ENCODE measurements at places on chromosomes 11 and 22. TPM values are rescaled to one million over a fixed set of nuclear protein-coding genes. Genes with fewer than 3 reads are reported as not detected.

DNA sequence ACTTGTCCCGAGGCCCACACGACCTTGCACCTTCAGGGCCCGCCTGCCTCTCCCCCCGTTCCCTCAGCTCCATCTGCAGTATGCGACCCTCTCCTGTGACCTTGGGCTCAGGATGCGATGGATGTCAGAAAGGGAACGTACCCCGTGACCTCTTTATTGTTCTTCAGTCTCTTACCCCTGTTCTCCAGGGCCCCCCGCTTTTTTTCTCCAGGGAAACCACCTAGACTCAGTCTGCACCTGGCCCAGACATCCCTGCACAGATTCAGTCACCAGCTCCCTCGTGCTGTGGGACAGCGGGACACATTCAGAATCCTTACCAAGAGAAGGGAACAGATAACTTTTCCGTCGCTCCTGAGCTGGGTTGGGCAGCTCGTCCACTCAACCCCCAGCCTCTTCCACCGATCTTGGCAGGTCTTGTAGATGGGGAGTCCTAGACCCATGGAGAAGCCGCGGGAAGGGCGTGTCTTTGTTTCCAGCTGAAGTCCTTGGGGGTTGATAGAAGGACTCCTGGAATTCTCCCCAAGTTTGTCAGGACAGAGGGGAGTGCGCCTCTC is 1.4 kb upstream of the PHOX2A start:
- H3K27me3 ChIP-seq, result peaks cover 40% of the 10 kb centered on the region
- H3K36me3 ChIP-seq, result peaks cover 8% of the 10 kb centered on the region
- H3K4me1 ChIP-seq, result peaks cover 16% of the 10 kb centered on the region
- no peak overlapping the region for H3K4me3 ChIP-seq
- H3K27ac ChIP-seq, result no peak overlapping the region

DNA sequence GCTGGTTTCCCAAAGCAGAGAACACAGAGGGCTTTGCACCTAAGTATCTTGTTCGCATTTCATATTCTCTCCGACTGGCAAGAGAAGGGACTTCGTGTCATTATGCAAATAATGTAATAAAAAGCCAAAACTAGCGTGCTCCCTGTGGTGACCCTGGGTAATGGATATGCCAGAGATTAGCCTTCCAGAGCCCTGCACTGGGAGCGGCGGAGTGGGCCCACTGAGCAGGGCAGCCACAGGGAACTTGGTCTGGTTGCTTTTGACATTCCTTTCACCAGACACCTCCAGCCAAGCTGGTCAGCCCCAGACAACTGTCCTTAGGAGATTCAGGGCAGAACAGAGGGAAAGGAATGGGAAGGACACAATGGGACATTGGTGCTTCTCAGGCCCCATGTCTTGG is 56.1 kb downstream of the FLI1 start:
- H3K27ac ChIP-seq, result no peak overlapping the region
- H3K36me3 ChIP-seq, result peaks cover 57% of the 10 kb centered on the region
- no peak overlapping the region for H3K4me3 ChIP-seq
- DNase-seq, result no peak
- H3K27me3 ChIP-seq, result no peaks in the 10 kb centered on the region

- DNase-seq, result no peak
- H3K27me3 ChIP-seq, result no peaks in the 10 kb centered on the region
- no peak overlapping the region for H3K4me3 ChIP-seq
- H3K27ac ChIP-seq, result no peak overlapping the region
These were observed 13.8 kb downstream of the ADAMTS15 start for GRCh38 chr11:130462101-130462885.

DNA sequence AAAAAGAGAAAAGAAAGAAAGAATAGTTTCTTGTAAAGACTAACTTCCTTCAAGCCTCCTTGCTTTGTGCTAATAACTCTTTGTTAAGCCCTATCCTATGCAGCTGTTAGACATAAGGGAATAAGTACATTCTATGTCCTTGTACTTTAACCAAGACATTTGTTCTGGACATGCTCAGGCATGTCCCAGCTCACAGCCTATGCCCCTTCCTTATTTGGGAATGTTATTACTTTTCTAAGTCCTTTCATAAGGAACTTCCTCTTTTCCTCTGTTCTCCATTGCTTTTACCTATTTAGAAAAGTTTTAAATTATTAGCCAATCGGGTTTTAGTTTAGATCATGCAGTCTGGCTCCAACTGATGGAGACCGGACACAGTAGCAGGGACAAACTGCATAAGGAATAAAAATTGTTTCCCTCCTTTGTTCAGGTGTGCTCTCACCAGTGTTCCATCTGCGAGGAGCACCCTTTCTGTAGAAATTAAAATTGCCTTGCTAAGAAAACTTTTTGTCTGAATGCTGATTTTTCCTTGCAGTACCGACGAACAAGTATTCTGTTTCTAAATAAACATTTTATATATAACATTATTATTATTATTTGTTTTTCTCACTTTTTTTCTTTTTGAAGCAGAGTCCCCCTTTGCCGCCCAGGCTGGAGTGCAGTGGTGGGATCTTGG is 21.6 kb upstream of the SPINDOC start:
- no peak overlapping the region for H3K27ac ChIP-seq
- no peak overlapping the region for H3K4me3 ChIP-seq
- peaks cover 3% of the 10 kb centered on the region for H3K4me1 ChIP-seq
- DNase-seq, result no peak

- no peaks in the 10 kb centered on the region for H3K4me1 ChIP-seq
- DNase-seq, result no peak
- no peak overlapping the region for H3K27ac ChIP-seq
- no peaks in the 10 kb centered on the region for H3K27me3 ChIP-seq
These were observed 362.7 kb upstream of the DDI1 start for GRCh38 chr11:103673773-103674172.

DNA sequence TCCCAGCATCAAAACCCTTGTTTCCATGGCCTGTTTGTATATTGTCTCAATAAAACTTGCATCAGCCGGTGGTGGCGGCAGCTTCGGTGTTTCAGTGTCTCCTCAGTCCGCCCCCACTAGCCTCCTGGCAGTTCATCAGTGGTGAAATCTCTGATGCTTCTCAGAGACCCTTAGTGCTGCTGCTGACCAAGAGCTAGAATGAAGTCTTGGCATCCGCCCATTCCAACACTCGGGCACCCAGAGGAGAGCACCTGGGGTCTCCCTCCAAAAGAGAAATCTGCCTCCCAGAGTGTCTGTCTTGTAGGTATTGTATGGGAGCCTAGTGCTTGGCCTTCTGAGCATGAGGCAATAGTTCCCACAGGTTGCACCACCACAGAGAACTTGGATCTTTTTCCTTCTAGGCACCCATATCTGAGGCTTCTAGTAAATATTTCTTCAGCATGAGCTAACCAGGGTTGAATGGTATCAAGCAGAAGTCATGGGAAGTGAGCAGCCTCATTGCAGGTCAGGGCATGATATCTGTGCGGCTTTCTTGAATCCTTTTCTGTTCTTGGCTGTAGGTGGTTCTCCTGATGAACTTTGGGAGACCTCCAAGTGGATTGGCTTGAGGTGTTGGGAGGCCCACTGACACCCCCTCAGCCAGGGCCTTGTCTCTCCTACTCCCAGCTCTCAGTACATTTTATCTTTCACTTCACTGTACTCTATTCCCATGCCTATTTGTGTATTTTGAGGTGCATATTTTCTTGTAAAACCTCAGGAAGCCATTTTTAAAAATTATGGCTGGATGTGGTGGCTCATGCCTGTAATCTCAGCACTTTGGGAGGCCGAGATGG is 13.2 kb upstream of the AIFM3 start:
- H3K4me3 ChIP-seq, result no peak overlapping the region
- peak overlapping the region; percentile 57 for H3K27ac ChIP-seq
- DNase-seq, result no peak
- H3K36me3 ChIP-seq, result peaks cover 37% of the 10 kb centered on the region

DNA sequence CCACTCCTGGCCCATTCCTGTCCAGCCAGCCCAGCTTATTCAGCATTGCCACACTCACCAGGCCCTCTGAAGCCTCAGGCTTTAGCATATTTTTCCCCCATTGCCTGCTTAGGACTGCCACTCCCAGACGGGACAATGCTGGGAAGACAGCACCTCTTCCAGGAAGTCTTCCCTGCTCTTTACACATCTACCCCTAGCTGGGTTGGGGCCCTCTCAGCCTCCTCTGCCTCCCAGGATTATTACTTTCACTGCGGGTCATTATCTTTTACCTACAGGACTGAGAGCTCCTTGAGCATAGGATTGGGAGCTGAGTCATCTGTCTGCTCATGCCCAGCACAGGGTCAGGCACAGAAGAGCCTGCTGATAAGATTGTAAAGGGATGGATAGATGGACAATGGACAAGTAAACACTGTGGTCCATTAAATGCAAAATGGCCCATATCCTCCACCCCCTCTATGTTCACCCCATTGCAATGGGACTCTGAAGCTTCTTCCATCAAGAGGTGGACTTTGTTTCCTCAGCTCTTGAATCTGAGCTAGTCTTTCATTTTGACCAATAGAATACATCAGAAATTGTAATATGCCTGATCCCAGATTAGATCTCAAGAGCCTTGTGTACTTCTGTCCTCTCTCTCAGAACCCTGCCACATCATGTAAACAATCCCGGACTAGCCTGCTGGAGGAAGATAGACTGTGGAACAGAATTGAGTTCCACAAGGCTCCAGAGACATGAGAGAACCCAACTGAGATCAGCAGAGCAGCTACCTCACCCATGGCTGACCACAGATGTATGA is 32.0 kb upstream of the LRRC32 start:
- no peak overlapping the region for H3K27ac ChIP-seq
- H3K4me1 ChIP-seq, result no peaks in the 10 kb centered on the region
- peaks cover 7% of the 10 kb centered on the region for H3K27me3 ChIP-seq
- H3K36me3 ChIP-seq, result no peaks in the 10 kb centered on the region
- no peak for DNase-seq
- H3K4me3 ChIP-seq, result no peak overlapping the region

Gene TTC9C
- total RNA-seq, result 59.9 TPM

Gene OR52E8
- not detected for total RNA-seq

Gene RPS6KB2
- total RNA-seq, result 57.5 TPM

Gene ZNF215
- total RNA-seq, result 0.96 TPM

All from activated CD4-positive, alpha-beta T cell treated with anti-CD3 and anti-CD28 coated beads, Interleukin-2, amount 10 ng/mL, durations not matched to agents 7 days and 5 days (primary cell).